ENCODE measurements at places on chromosomes 3 and 15.

DNA sequence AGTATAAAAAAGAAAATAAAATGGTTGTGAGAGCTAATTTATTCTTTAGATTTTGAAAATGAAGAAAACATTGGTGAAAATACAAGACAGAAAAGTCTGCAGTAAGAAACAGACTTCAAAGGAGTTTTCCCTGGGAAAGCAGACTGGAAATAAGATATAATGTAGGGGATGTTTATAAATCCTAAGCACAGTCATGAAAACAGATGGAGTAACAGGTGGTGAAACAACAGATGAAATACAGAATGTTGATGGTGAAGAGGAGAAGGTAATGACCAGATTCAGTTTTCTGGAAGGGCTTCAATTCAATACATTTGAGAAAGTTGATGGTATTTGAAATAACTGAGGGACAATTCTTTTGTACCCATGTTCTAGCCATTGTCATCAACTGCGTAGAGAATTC is 353.9 kb downstream of the CHL1 start:
- no peak for DNase-seq

- peak; percentile 56 for DNase-seq
These were observed 68.4 kb downstream of the HES1 start for GRCh38 chr3:194204042-194204987.

- DNase-seq, result peak; percentile 6
These were observed 86.8 kb downstream of the FSIP1 start for GRCh38 chr15:39695793-39696192.

GRCh38 chr15:78055919-78056713 is 21.4 kb downstream of the TBC1D2B start:
- DNase-seq, result no peak

GRCh38 chr3:46892285-46893145 is 15.0 kb downstream of the PTH1R start:
- DNase-seq, result peak; percentile 30

DNA sequence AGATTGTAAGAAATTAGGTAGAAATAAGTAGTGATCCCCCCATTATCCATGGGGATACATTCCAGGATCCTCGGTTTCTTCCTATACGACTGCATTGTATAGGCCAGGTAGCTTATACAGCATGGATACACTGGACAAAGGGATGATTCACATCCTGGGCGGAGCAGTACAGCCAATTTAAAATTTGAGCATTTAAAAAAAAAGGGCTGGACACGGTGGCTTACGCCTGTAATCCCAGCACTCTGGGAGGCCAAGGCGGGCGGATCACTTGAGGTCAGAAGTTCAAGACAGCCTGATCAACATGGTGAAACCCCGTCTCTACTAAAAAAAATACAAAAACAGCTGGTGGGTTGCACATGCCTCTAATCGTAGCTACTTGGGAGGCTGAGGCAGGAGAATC is 976 bp upstream of the ARGFX start:
- DNase-seq, result no peak

- no peak for DNase-seq
These were observed 46.5 kb upstream of the LARS2 start for GRCh38 chr3:45341876-45342275.

DNA sequence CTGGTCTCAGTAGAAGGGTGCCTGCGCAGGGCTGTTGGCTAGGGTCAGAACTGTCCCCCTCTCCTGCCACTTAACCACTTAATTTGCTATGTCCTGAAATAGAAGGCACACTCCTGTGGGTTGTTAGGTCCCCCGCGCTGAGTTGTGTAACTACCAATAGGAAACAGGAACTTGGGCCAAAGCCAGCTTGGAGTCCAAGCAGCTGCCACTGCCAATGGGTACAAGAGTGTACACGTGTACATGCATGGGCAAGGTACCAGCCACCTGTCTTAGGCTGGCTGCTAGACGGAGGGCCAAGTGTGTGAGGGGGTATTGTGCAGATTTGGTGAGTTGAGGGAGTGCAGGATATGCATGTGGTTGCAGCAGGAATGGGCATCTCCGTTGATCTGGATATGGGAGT is 29.7 kb upstream of the POLG start:
- DNase-seq, result no peak

- DNase-seq, result no peak
These were observed 563.3 kb upstream of the GOLIM4 start for GRCh38 chr3:168659015-168659414.

DNA sequence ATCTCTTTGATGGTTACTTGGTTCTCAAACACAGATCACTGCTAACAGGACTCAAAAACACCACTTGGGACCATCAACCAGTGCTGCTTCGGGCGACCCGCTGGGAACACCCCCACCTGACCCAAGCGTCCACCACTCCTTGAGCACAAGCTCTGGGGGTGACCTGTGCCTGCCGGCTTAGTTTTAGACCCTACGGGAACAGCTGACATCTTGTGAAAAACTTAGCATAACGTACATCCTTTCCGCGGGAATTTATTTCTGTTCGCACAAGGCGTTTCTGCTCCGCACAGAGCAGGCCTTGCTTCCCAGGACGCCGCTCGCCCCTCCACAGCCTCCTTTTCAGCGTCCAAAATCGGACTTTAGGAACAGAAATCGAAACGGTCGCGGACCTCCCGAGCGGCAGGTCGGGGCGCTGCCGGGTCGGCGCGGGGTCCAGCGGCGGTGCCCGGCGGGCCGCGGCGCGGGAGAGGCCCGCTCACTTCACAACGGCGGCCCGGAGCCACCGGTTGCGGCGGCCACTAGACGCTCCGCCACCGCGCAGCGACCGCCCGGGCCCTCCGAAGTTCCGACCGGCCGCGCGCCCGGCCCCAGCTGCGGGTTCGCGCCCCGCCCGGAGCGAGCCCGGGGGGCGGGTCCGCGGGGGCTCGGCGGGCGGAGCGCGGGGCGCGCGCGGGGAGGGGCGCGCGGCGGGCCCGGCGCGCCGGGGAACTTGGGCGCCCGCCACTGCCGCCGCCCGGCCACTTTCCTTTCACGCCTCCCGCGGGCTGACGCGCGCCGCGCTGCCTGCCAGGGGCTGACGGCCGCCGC is 959 bp downstream of the SFMBT1 start:
- no peak for DNase-seq

GRCh38 chr3:123789760-123790159 is 94.4 kb downstream of the MYLK start:
- peak; percentile 99 for DNase-seq

DNA sequence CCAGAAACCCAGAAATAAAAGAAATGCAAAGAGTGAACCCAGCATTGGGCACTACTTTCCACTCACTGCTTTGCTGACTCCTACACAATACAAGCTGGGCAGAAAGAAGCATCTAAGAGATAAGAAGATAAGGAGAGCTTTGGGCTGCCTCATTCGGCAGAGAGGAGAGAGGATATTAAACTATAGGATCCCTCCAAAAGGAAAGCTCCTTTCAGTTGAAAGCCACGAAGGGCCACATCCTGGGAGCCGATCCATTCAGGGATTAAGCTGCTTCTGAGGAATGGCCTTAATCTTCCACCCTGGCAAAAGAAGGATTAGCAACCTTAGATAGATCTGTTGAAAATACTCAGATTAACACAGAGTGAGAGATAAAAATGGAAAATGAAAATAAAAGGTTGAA is 274.9 kb upstream of the PPP2R3A start:
- no peak for DNase-seq

- peak; percentile 70 for DNase-seq
These were observed 18.0 kb upstream of the RYR3 start for GRCh38 chr15:33292717-33293307.

- no peak for DNase-seq
These were observed 672.7 kb upstream of the NAALADL2 start for GRCh38 chr3:174186377-174186989.

GRCh38 chr3:180018543-180018942 is 18.2 kb downstream of the PEX5L start:
- no peak for DNase-seq

- no peak for DNase-seq
These were observed 201.9 kb upstream of the STRIT1 start for GRCh38 chr3:155495387-155495786.

- no peak for DNase-seq
These were observed 112.8 kb upstream of the GPR149 start for GRCh38 chr3:154542837-154543236.

- DNase-seq, result peak; percentile 28
These were observed 342.2 kb downstream of the GBE1 start for GRCh38 chr3:81419228-81419627.

DNA sequence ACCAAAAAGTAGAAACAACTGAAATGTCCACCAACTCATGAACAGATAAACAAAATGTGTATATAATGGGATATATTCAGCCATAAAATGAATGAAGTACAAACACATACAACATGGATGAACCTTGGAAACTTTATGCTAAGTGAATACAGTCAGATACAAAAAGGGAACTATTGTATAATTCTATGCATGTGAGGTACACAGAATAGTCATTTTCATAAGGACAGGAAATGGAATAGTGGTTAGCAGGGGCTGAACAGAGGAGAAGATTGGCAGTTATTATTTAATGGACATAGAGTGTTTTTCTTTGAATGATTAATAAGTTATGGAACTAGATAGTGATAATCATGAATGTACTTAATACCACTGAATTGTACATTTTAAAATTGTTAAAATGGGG is 20.0 kb upstream of the TRANK1 start:
- no peak for DNase-seq

DNA sequence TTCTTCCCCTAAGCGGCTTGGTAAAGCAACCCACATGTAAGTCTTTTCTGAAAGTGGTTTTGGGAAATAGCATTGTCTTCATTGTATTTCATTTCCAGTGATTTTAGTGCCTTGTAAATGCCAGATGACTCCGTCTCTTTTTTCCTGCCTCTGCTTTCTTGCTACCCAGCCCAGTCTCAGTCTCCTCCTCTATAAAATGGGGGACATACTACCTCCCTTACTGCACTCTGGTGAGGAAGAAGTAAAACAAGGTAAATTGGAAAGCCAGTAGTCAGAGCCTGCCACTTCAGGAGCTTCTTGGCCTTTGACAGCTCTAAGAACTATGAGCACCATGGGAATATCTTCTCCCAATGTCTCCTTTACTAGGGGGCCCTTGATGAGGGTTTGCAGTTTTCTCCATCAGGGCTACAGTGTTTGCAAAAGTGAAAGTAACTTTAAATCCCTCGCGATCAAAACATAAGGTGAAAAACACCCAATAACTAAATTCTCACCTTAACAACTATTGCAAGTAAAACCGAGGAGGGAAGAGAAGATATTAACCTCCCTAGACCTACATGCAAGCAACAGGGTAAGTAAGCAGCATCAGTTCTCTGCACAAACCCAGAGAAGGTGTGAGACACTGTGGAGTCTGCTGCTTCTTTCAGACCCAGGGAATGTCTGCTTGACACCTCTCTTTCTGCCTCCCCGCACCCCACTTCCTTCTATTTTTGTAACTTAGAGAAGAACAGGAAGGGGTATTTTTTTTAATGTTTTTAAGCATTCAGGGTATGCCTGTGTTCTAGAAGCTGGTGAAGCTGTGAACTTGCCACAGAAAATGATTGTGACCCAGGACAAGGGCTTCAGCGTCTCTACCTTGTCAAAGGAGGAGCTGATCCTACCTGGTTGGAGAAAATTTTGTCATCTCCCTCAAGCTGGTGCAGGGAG is 159.1 kb upstream of the EOMES start:
- no peak for DNase-seq

- no peak for DNase-seq
These were observed 10.1 kb upstream of the CCDC80 start for GRCh38 chr3:112651071-112651470.

DNA sequence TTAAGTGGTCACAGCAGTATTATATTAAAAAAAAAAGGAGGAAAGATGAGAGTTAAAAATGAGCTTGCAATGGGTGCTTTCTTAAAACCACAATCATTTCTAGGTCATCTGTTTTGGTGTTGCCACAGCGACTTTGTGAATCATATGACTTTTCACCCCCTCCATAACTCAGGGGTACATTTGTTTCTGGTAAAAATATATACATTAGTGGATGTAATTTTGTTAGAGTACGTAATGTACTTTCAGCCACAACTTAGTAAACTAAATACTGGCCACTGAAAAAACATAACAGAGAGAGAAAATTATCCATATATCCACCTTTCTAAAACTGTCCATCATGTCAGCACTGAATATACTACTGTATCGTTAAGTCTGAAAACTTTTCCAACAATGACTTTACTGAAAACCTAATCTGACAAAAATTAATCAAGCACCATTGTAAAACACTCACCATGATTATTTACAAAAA is 3.4 kb downstream of the ANKRD28 start:
- peak; percentile 25 for DNase-seq

DNA sequence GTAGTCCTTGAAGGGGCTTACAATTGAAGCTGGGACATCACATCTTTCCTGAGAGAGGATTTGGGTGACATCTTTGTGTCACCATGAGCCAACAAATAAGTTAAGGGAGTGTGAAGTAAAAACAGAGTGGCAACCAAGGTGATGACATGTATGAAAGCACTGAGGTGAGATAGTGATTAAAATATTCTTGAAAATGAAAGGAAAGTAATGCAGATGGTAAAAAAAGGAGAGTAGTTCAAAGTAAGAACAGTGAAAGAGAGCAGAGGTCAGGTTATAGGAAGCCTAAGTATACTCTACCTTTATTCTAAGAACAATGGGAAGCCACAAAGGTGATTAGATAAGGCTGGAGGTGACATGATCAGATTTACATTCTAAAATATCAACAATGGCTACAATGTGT is 486.1 kb downstream of the DIPK2A start:
- no peak for DNase-seq

GRCh38 chr15:80609512-80609946 is 85.6 kb upstream of the ABHD17C start:
- no peak for DNase-seq

GRCh38 chr3:150385296-150386242 is 22.5 kb upstream of the TSC22D2 start:
- peak; percentile 12 for DNase-seq

DNA sequence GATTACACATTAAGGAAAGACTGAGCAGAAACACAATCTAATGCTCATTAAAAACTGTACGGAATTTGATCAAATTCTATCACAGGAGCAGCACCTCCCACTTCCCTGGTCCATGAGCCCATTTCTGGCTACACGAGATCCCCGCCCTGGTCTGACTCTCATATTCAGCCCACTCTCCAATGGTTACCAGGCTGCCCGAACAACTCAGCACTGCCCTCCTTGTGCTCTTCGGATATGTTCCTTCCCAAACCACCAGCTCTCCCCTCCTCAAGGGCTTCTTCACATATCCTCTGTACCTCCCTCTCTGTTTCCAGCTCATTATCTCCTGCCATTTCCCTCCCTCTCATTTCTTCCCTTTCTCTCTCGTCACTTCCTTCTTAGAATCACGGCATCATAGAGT is 180.5 kb downstream of the RSL24D1 start:
- no peak for DNase-seq

DNA sequence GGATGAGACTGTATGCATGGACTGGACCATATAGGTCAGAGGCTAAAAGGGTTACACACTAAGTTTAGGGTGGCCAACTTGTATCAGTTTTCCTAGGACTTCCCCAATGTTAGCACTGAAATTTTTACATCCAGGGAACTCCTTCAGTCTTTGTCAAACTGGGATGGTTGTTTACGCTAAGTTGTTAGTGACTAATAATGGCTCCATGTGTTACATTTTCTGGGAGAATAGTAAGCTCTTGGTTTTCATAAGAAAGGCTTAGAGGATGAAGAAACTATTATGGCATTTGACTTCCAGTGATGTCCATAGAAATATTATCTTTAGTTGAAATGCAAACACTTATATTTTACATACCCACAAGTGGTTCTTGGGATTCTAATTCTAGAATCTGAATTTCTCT is 57.9 kb upstream of the ST3GAL6 start:
- no peak for DNase-seq

- DNase-seq, result no peak
These were observed 305.6 kb downstream of the LSAMP start for GRCh38 chr3:116139641-116140040.
